ENCODE measurements at places on chromosomes 5 and 9.

GRCh38 chr9:127862075-127863011 lies 7.9 kb upstream of the ENG start:
- no peak for DNase-seq

DNA sequence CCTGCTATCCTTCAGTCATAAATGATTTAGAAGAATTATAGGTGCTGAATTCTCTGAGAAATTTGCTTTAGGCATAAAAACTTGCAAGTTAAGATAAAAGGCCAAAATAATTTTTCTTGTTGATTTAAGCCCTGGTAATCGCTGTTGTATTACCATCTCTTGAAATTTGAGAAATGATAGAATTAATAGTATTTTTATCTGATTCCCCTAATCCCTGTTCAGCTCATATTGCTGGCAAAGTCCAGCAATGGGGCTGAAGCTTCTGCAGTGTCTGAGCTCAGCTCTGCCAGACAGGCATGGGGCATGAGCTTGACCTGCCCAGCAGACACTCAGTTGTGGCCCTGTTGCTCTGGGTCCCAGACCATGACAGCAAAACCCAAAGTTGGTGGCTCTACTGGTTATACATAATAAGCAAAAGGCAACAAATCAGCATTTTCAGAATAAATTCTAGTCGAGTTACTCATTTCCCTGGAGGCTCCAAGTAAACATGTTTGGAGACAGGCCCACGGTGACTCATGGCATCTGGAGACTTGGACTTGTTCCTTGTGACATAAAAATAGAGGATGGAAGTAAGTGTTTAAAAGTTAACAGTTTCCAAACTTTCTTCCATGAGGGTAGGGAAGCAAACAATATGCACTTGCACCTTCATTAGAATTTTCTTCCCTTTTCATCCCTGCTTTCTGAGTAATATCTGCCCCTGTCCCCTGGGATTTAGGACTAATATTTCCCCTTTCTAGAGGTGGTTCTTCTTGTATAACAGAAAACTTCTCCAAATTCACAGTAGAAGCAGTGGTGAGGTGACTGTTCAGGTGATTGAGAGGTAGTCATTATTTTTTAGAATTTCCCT lies 60.2 kb upstream of the SLC2A8 start:
- DNase-seq, result no peak

GRCh38 chr5:150060471-150060870 lies 25.9 kb downstream of the CSF1R start:
- no peak for DNase-seq

DNA sequence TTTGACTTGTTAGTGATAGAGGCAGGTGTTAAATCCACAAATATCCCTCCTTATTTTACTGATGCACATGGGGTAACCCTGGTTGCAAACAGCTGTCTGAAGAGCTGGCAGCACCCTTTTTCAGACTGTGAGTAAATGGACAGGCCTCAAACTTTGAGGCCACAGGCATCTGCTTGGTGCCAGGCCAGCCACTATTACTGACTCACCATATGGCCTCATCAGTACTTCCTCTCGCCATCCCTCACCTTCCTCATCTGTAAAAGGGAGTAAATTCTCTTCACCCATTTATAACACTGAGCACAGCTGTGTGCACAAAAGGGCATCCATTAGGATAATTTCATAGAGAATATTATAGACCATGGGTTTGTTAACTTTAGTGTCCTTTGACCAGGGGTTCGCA lies 11.9 kb upstream of the TNIP1 start:
- no peak for DNase-seq

- no peak for DNase-seq
Observed at GRCh38 chr5:50300878-50301277, 140.2 kb downstream of the EMB start.

DNA sequence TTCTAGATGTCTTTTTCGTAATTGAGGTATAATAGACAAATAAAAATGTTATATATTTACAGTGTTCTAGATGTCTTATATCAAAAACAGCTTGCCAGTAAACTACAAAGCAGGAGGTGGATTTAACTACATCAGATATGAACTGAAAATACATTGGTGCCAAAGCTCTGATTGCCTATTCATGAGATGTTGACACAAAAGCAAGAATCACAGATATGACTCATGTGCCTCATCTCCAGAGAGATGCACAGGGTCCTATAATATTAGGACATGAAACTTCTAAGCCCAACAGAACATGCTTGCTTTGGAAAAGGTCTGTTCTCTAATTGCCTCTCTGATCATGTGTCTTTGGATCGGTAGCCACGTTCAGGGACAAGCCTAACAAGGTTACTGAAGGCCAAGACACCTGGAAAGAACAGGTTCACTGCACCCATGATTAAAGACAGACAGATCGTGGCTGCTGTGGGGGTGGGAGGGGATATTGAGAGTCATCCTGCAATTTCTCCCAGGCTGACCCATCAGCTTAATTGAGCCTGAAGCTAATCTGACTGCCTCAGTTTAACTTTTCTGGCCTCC lies 16.8 kb downstream of the ABCA1 start:
- DNase-seq, result no peak

DNA sequence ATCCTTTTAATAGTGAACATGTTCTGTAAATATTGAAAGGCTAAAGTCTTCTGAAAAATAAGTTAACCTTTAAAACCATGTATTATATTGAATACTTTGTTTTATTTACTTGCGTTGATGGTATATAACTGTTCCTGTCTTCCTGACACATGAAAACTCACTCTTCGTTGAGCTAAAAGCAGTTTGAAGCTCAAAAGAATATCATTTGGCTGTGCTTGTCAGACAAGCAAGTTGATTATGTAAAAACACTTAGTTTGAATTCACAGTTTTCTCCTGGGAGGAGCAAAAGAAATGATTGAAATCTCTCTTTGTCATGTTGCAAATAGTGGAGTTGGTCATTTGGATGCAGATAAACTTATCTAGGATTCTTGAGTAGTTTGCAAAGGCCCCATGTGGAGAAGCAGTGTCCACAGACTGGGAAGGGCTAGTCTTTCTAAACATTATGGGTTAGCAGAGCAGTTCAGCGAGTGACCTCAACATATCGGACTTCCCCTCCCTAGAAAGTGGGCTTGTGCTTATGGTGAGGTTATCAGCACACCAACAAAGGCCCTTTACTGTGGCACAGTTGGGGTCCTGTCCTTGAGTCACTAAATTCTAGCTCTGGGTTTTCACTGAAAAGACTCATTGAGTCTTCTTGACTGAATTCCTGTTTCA lies 290.4 kb downstream of the CSNK1G3 start:
- DNase-seq, result no peak

DNA sequence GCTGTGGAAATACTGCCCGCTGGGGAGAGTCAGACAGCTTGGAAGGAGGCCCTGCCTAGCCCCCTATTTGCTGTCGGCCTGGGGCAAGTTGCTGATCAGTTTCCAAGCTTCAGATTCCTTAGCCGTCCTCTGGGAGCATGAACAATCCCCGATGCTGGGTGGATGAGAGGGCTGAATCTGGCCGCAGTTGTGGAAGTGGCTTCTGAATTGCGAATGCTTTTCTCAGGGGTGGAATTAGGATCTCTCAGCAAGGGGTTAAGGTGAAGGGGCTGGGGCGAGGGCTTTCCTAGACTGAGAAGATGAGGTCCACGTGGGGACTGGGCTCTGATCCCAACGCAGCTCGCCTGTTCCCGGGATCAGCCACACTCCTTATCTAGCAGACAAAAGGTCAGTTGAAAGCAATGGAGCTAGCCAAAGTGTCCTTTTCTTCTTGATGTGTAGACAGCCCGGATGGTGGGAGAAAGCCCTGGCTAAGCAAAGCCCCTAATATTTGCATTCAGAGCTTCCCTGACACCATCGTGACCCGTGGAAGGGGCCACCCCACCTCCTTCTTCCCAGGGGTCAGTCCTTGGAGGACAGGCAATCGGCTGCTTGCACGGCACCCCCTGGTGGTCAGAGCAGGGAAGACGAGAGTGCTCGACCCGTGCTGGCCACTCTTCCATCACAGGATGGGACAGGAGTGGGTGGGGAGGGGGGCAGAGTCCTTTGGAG lies 54.9 kb downstream of the COL15A1 start:
- DNase-seq, result peak; percentile 78

GRCh38 chr9:113409481-113409880 lies 994 bp downstream of the POLE3 start:
- DNase-seq, result no peak

DNA sequence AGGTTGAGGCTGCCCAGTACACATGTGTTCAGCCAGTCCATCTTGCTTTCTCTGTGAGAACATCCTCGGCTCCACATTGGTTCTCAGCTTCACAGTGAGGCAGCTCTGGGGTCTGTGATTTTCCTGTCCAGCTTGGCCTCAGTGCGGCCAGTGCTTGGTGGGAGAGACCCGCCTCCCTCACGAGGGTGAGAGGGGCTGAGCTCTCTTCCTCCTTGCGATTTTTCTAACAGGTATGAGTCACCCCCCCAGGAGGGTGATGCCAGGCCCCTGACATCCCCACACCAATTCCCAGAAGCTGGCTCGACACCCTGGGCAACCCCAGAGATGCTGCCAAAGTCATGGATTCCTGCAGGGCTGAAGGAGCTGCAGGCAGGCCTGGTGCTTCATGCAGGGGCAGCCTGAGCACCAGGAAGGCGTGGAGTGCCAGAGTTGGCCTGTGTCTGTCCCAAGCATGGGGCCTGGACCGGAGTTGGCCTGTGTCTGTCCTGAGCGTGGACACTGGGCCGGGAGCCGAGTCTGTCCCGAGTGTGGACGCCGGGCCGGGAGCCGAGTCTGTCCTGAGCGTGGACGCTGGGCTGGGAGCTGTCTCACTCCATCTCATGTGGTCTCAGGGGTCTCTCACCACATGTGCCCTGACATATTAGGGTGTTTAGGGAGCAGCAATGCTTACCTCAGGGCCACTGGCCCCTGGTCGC lies 408.6 kb upstream of the IRX4 start:
- DNase-seq, result no peak

DNA sequence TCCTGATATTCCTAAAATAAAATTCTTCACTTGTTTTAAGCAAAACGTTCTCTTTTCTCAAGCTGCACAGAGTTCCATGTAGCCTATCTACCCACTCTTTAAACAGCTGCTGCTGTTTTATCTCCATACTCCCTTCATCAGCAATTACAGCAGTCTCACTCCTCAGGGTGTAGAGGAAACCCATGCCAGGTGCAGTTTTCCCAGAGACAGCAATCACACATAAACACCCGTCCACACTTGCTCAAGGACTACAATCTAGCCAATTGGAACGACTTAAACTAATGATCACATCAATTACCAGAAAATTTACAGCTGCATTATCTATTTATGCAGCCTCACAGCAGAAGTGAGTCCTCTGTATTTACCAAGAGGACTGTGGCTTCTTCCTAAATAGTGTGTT lies 141.7 kb downstream of the HTR1A start:
- no peak for DNase-seq

GRCh38 chr5:3056866-3057265 lies 305.4 kb upstream of the IRX2 start:
- no peak for DNase-seq

DNA sequence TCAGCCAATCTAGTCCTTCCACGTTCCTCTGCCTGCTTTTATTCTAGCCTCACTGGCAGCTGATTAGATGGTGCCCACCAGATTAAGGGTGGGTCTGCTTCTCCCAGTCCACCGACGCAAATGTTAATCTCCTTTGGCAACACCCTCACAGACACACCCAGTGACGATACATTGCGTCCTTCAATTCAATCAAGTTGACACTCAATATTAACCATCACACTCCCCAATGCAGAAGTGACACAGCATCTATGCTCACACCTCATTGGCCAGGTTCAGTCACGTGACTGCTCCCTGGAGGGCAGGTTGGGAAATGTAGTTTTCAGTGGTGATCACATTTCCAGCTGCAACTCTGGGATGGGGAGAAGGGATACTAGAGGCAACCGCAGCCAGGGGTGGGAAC lies 13.0 kb downstream of the SUSD3 start:
- no peak for DNase-seq

- peak; percentile 80 for DNase-seq
Observed at GRCh38 chr9:122125158-122125508, 32.0 kb upstream of the TTLL11 start.

DNA sequence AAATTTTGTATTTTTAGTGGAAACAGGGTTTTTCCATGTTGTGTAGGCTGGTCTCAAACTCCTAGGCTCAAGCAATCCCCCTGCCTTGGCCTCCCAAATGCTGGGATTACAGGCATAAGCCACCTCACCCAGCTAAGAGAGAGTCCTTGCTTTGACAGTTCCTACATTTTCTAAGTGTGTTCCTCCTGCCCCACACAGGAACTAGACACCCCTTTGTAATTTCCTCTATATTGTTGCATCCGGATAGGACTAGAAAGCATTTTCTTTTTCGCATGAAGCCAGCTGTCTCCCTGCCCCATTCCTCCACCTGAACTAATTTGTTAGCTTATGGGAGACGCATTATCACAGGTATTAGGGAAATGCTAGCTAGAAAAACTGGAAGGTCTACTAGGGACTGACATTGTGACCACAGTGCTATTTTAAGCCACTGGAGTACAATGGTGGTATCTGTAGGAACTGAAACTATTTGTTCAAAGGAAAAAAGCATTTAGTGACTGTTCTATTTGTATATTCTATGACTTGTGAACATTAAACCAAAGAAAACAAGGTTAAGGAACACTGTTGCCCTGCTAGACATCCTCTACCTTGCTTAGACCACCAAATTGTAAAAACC lies 214.1 kb downstream of the SMARCA2 start:
- DNase-seq, result no peak

GRCh38 chr5:103366918-103367549 lies 108.5 kb downstream of the MACIR start:
- no peak for DNase-seq

DNA sequence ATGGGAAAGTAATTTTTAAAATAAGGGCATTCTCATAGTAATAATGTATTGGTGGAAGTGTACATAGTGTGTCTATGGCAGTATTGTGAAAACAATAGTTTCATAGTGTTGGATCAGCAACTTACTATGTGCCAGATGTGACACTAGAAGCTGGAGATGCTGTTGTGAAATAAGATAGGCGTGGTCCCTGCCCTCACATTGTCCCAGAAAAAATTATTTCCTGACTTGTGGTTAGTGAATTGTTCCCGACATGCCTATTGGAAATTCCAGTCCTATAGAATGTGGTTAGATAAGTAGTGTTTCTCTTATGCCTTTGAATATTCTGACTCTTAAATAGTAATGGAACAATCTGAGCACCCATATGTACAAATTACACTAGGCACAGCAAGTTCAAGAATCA lies 55.3 kb upstream of the MTAP start:
- no peak for DNase-seq

Data from activated CD4-positive, CD25-positive, alpha-beta regulatory T cell treated with anti-CD3 and anti-CD28 coated beads, Interleukin-2, amount 50 U/mL, for 72 hours (primary cell).